ENCODE measurements at places on chromosomes 6 and 20. TPM values are rescaled to one million over a fixed set of nuclear protein-coding genes. Genes with fewer than 3 reads are reported as not detected.

CPNE5 gene
- total RNA-seq = 24.9 TPM

DNA sequence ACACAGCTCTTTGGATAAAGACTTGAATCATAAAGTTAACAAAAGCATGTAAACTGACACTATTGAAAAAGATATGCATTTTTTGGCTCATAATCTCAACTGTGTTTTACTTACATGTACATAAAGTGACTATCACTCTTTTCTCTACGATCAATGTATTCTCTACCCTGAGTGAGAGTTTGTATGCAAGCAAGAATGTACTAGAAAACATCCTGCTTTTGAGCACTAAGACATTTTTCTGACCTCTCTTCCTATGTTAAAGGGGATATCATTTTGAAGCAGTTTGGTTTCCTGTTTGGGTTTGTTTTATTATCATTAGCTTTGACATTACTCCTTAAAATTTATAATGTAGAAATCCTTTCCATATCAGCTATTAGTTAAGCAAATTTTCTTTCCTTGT, 910.8 kb downstream of the C6orf118 start:
- no peaks in the 10 kb centered on the region for H3K36me3 ChIP-seq
- no peaks in the 10 kb centered on the region for H3K27me3 ChIP-seq
- no peak for DNase-seq
- peak overlapping the region; percentile 57 for H3K27ac ChIP-seq
- no peak overlapping the region for H3K4me3 ChIP-seq

- no peak for DNase-seq
- no peak overlapping the region for H3K27ac ChIP-seq
- no peak overlapping the region for H3K4me3 ChIP-seq
- peaks cover 19% of the 10 kb centered on the region for H3K36me3 ChIP-seq
- H3K4me1 ChIP-seq = peaks cover 17% of the 10 kb centered on the region
- peaks cover 3% of the 10 kb centered on the region for H3K27me3 ChIP-seq
Measured at GRCh38 chr6:154223296-154223695, 133.3 kb downstream of the IPCEF1 start.

GRCh38 chr6:36927691-36928546, 26.6 kb upstream of the PI16 start:
- no peak for DNase-seq
- peaks cover 6% of the 10 kb centered on the region for H3K36me3 ChIP-seq
- no peaks in the 10 kb centered on the region for H3K4me1 ChIP-seq
- peaks cover 1% of the 10 kb centered on the region for H3K27me3 ChIP-seq
- no peak overlapping the region for H3K4me3 ChIP-seq

GRCh38 chr6:39269961-39270360, 40.7 kb upstream of the KCNK5 start:
- no peaks in the 10 kb centered on the region for H3K27me3 ChIP-seq
- peaks cover 3% of the 10 kb centered on the region for H3K4me1 ChIP-seq
- no peak for DNase-seq
- no peaks in the 10 kb centered on the region for H3K36me3 ChIP-seq
- no peak overlapping the region for H3K4me3 ChIP-seq
- no peak overlapping the region for H3K27ac ChIP-seq

DNA sequence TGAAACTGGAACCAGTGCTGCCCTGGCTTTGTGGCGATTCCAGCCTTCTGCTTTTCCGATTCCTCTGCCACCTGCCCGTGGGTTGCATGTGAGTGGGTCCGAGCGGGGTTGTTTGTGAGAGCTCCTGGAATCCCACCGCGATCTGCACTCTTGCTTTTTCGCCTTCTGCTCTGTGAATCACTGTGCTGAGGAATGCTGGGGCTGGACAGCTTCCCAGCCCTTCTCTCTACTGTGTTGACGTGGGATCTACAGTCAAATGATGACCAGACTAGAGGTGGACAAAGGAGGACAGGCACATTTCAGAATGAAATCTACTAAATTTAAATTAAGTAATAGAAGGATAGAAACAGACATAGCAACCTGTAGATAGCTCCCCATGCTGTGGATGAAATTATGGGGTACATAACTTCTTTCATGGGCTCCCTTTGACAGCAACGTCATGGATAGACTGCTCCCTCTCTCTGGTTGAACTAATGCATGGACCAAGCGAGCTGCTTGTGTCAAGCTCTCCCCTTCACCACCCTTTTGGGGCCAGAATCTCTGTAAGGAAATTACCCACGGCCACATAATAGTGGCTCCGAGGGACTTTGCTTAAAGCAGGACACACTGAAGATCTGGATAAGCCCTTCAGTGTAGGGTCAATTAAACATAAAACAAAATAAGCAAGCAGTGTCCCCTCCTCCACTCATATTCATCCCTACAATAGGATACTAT, 2.0 kb downstream of the FNDC1 start:
- no peak overlapping the region for H3K27ac ChIP-seq
- peaks cover 28% of the 10 kb centered on the region for H3K27me3 ChIP-seq
- peaks cover 7% of the 10 kb centered on the region for H3K4me1 ChIP-seq
- H3K4me3 ChIP-seq = no peak overlapping the region

- no peak for DNase-seq
- H3K27ac ChIP-seq = no peak overlapping the region
- H3K27me3 ChIP-seq = peaks cover 1% of the 10 kb centered on the region
- peaks cover 9% of the 10 kb centered on the region for H3K4me1 ChIP-seq
Measured at GRCh38 chr6:44631968-44632367, 244.5 kb downstream of the CDC5L start.

DNA sequence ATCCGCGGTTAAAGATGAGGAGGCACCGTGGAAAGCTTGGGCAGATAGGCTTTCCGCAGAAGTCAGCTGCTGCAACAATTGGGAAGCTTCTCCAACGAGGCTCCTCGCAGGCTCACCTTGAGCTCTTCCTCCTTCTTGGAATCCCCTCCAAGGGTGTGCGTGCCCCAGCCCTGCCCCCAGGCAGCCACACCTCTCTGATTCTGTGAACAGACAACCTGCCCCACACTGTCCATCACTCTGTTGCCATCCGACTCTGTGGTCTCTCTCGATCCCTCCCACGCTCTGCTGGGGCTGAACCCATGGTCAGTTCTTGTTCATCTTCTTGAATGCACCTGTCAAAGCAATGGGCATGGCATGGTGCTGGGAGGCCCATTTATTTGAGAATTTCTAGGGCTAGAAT, 31.5 kb downstream of the PACSIN1 start:
- H3K36me3 ChIP-seq = no peaks in the 10 kb centered on the region
- no peak overlapping the region for H3K27ac ChIP-seq
- peaks cover 4% of the 10 kb centered on the region for H3K27me3 ChIP-seq
- no peaks in the 10 kb centered on the region for H3K4me1 ChIP-seq
- no peak for DNase-seq

DNA sequence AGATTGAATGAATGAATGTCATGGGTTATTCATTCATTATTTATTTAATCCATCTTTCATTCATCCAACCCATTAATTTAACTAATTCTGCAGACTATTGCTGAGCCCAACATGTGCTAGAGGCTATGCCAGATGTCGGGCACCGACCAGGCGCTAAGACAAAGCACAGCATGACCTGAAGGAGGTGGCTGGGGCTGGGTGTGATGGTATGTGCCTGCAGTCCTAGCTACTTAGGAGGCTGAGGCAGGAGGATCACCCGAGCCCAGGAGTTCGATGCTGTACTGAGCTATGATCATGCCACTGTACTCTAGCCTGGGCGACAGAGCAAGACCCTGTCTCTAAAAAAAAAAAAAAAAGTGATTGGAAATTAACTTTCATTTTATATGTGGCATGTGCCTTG, 5.7 kb upstream of the SLC22A7 start:
- H3K36me3 ChIP-seq = no peaks in the 10 kb centered on the region
- H3K27ac ChIP-seq = no peak overlapping the region
- peaks cover 4% of the 10 kb centered on the region for H3K4me1 ChIP-seq
- DNase-seq = no peak

GRCh38 chr6:90095788-90096187, 200.9 kb downstream of the BACH2 start:
- no peaks in the 10 kb centered on the region for H3K27me3 ChIP-seq
- H3K27ac ChIP-seq = no peak overlapping the region
- H3K4me1 ChIP-seq = no peaks in the 10 kb centered on the region
- no peak for DNase-seq
- H3K4me3 ChIP-seq = no peak overlapping the region

L3MBTL3 gene
- 47.9 TPM for total RNA-seq

GRCh38 chr6:124854338-124854922, 107.8 kb upstream of the RNF217 start:
- H3K4me3 ChIP-seq = no peak overlapping the region
- H3K36me3 ChIP-seq = no peaks in the 10 kb centered on the region
- no peak for DNase-seq
- peaks cover 12% of the 10 kb centered on the region for H3K4me1 ChIP-seq

NMBR gene
- total RNA-seq = not detected

DNA sequence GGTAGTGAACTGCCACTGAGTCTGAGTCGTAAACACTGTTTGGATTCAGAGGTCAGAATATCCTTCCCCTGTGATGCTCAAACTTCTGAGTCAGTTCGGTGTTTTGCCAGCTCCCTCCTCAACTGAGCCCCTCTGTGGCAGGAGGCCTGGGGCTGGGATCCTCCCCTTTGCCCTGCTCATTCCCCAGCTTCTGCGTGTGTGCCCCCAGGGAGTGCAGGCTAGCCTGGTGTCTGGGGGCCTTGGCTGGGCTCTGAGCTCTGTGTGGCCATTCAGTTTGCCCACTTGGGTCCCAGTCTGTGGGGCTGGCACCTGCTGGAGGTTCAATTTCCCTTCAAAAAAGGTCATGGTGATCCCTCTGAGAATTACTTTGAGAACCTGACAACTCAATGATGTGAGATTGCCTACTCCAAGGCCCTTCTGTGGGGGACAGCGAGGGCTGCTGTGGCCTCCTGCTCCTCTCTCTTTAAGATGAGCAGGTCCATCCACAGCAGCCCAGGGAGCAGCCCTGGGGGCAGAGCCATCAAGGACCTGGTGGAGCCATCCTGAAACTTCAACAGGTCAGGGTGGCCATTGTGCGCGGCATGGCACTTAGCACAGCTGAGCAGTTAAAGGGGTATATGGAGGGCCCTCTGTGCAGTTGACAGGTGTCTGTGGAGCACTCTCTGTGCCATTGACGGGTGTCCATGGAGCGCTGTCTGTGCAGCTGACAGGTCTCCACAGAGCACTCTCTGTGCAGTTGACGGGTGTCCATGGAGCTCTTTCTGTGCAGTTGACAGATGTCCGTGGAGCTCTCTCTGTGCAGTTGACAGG, 147.2 kb downstream of the SYCP2 start:
- no peak overlapping the region for H3K27ac ChIP-seq
- no peak overlapping the region for H3K4me3 ChIP-seq
- DNase-seq = no peak
- peaks cover 13% of the 10 kb centered on the region for H3K36me3 ChIP-seq
- no peaks in the 10 kb centered on the region for H3K27me3 ChIP-seq
- no peaks in the 10 kb centered on the region for H3K4me1 ChIP-seq

NKX2-2 gene
- 0.82 TPM for total RNA-seq

- no peak overlapping the region for H3K27ac ChIP-seq
- DNase-seq = no peak
- H3K4me1 ChIP-seq = peaks cover 3% of the 10 kb centered on the region
Measured at GRCh38 chr6:159533016-159533415, 160.0 kb downstream of the SOD2 start.

ADGRF5 gene
- 250 TPM for total RNA-seq

- DNase-seq = no peak
- H3K27me3 ChIP-seq = no peaks in the 10 kb centered on the region
- H3K4me3 ChIP-seq = no peak overlapping the region
- no peak overlapping the region for H3K27ac ChIP-seq
- H3K36me3 ChIP-seq = no peaks in the 10 kb centered on the region
- peaks cover 18% of the 10 kb centered on the region for H3K4me1 ChIP-seq
Measured at GRCh38 chr20:9093218-9093957, 24.5 kb downstream of the PLCB4 start.

SMIM13 gene
- 8.7 TPM for total RNA-seq

LY6G6D gene
- not detected for total RNA-seq

SCGN gene
- total RNA-seq = 0.85 TPM

DNA sequence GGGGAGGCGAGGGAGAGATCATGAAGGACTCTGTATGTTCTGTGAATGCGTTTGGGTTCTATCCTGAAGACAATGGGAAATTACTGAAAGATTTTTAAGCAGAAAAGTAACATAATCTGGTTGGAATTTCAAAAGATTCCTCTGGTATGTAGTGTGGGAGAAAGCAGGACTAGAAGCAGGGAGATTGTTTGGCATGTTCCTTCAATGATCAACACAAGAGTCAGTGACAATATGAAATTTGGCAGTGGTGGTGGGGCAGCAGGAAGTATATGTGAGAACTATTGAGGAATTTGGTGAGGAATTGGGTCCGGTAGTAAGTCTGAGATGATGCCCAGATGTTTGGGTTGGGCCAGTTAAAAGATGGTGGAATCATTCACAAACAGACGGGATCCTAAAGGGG, 348.7 kb downstream of the CD83 start:
- no peaks in the 10 kb centered on the region for H3K27me3 ChIP-seq
- no peaks in the 10 kb centered on the region for H3K4me1 ChIP-seq
- no peak overlapping the region for H3K27ac ChIP-seq
- no peaks in the 10 kb centered on the region for H3K36me3 ChIP-seq

IL20RA gene
- total RNA-seq = 0.10 TPM

DNA sequence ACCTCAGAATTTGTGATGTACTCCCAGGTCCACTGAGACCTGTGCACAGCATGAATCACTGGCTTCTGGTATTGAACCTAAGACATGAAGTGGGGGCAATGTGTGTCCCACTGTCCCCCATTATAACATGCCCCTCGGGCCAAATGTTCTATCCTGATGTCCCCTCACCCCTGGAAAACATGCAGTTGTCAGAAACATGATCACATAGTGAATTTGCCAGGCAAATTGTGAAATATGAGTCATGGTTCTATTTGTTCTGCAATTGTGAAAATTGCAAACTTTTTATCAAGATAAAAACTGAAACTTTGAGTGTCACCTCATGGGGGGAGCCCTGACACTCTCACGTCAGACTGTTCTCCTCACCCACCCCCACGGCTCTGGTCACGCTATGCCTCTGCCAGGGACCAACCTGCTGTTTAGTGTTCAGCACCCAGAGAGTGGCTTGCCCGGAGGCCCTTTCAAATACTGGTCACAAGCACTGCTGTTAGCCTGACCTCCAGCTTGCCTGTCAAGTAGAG, 305.3 kb downstream of the CLIC5 start:
- H3K36me3 ChIP-seq = no peaks in the 10 kb centered on the region
- no peak overlapping the region for H3K4me3 ChIP-seq
- peaks cover 4% of the 10 kb centered on the region for H3K4me1 ChIP-seq
- no peak overlapping the region for H3K27ac ChIP-seq
- no peak for DNase-seq

GRCh38 chr20:16984481-16984880, 236.3 kb downstream of the OTOR start:
- H3K27me3 ChIP-seq = peaks cover 1% of the 10 kb centered on the region
- no peaks in the 10 kb centered on the region for H3K36me3 ChIP-seq
- H3K4me3 ChIP-seq = no peak overlapping the region
- H3K27ac ChIP-seq = no peak overlapping the region

CTSA gene
- total RNA-seq = 62.7 TPM

- peaks cover 20% of the 10 kb centered on the region for H3K27me3 ChIP-seq
- DNase-seq = no peak
- peaks cover 25% of the 10 kb centered on the region for H3K4me1 ChIP-seq
- H3K36me3 ChIP-seq = peaks cover 12% of the 10 kb centered on the region
Measured at GRCh38 chr6:42783876-42784642, 2.2 kb downstream of the BICRAL start.

JARID2 gene
- total RNA-seq = 66.1 TPM

DNA sequence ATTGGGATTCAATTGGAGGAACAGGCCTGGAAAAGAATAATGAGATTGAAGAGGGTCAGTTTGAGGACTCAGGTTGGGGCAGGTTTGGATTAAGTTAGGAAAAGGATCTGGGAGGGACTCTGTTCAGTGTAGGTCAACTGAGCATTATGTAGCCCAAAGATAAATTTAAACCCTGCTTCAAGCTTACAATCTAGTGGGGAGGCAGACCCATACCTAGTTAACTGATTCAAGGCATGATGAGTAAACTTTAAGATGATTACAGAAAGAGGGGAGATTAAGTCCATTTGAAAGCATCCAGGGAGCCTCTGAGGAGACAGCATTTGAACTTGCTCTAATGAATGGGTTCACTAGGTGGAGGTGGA, 11.4 kb upstream of the LTA start:
- peaks cover 20% of the 10 kb centered on the region for H3K36me3 ChIP-seq
- H3K4me1 ChIP-seq = peaks cover 31% of the 10 kb centered on the region
- H3K4me3 ChIP-seq = peak overlapping the region; percentile 61
- no peak for DNase-seq
- peak overlapping the region; percentile 92 for H3K27ac ChIP-seq

Data from endothelial cell (in vitro differentiated cells).